Femur (tissue), 1 donor: ENCODE measurements at places on chromosomes 6 and 20.

GRCh38 chr20:35320396-35321126 lies 28.3 kb upstream of the FAM83C start:
- no peak for DNase-seq

GRCh38 chr6:163373240-163373639 lies 41.3 kb upstream of the QKI start:
- DNase-seq = no peak

- no peak for DNase-seq
Measured at GRCh38 chr20:54650052-54650719, 174.8 kb downstream of the DOK5 start.

DNA sequence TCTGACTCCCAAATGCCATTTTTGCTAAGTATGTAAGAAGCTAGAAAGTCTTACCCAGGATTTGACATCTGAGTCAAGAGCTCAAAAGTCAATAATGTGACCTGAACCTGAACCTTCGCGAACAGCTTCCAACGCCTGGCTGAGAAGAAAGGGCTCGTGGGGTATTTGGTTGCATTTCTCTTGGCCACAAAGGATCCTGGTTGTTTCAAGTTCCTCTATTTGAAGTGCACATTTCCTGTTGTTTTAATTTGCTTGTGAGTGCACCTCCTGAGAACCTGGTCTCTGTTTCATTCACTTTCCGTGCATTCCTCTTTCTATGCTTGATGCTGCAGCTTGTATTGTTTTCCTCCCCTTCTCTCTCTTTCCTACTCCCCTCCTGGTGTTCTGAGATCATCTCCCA lies 212.5 kb downstream of the FOXA2 start:
- DNase-seq = no peak

- no peak for DNase-seq
Measured at GRCh38 chr20:10376270-10377075, 57.5 kb downstream of the MKKS start.

DNA sequence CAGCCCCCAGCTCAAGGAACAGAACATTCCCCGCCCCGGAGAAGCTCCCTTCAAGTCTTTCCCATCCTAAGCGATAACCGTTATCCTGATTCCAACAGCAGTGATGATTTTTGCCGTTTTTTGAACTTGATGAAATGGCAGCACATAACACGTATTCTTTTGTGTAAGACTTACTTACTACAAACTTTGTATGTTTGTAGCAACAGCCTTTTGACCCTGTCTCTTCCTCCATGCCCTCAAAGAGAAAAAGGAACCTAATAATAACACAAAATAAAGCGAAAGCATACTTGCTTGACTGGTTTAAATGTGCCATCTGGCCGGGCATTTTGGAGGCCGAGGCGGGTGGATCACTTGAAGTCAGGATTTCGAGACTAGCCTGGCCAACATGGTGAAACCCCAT lies 26.4 kb upstream of the SLC9A8 start:
- no peak for DNase-seq

DNA sequence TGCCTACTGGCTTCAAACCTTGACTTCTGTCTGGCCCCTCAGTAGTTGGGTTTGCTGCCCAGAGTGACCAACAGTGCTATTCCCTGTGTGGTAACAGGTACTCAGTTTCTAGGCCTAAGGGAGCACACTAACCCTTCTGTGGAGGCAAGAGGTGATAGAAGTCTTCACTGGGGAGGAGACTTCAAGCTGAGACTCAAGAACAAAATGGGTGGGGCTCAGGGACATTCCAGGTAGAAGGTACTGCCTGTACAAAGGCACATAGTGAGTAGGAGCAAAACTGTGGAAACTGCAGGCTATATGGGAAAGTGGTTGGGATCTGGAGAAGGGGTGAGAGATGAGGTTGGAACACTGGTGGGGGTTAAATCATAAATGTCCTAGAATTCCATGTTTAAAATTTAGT lies 2.3 kb upstream of the SCAND1 start:
- no peak for DNase-seq

GRCh38 chr6:40852779-40853373 lies 186.1 kb downstream of the UNC5CL start:
- DNase-seq = no peak

- DNase-seq = no peak
Measured at GRCh38 chr6:28766426-28766825, 157.4 kb downstream of the TRIM27 start.

GRCh38 chr6:16635810-16636602 lies 125.3 kb downstream of the ATXN1 start:
- DNase-seq = no peak

- DNase-seq = no peak
Measured at GRCh38 chr20:2822073-2822472, 5.9 kb downstream of the TMEM239 start.

DNA sequence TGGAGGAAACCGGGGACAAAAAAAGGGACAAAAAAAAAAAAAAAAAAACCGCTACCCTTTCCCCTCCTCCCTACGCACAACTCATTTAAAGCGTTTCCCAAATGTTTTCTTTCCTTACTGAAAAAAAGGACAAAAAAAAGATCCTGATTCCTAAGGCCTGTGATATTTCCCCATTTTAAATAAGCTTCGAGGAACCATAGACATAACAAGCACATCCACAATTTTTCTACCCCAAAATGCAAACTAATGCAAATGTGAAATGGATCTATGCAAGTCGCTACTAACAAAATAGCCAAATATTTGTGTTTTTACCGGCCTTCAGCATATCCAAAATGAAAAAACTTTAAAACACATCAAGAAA lies 1.4 kb upstream of the ZNF217 start:
- DNase-seq = no peak

GRCh38 chr6:43093436-43094289 lies 17.5 kb downstream of the PTK7 start:
- DNase-seq = peak; percentile 56

- DNase-seq = no peak
Measured at GRCh38 chr6:142816031-142816430, 128.9 kb downstream of the HIVEP2 start.

GRCh38 chr6:32430179-32430578 lies 9.5 kb upstream of the HLA-DRA start:
- no peak for DNase-seq

DNA sequence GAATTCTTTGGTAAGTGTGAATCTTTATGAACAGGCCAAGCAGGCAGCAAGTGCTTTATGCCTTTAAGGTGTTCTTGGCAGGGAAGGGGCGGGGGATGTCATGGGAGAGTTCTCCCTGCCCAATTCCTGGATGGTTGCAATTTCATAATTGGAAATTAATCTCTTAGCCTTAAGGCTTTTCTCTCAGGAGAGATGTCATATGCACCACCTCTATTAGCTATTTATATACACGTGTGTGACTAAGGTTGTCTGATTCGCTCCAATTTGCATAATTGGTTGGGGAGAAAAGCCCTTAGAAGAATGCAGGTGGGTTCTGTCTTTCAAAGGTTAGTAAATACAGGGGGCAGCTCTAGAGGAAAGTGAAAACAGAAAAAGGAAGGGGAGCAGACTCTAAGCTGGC lies 5.2 kb upstream of the ENPP5 start:
- DNase-seq = no peak

DNA sequence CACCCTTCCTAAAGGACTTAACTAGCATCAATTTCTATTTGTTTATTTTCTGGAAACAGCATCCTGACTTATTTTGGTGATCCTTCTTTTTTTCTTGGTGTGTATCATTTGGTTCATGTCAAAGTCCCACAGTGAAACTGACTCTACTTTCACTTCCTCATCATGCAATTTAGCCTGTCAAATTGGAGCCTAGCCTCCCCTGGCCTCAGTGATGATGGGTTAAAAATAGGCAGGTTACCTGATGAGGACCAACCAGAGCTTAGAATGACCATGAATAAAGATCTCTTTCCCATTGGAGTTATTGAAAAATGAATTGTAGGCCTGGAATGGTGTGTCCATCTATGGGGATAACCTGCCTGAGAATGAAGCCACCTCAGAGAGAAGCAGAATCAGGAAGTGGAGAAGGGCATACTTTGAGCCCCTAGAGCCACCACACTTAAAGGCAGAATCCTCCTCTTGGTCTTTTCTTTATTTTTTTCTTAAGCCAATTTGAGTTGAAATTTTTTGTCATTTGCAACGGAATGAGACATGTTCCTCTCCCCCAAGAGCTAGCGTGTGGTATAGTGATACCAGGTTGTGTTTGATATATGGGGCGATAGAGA lies 105.6 kb downstream of the BTBD3 start:
- no peak for DNase-seq

DNA sequence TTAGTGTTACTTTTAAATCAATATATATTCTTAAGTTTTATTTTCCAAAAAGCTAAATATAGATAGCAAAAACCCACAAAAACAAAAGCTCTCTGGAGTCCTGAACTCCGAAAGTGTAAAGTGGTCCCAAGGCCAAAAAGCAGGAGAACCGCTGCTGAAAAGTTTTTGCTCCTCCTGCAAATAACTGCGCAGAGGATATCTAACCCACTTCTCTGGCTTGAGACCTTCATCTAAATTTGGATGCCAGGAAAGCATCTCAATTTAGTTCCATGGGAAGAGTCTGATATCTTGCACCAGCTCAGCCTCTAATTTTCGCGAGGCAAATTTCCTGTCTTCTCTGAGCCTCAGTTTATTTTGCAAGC lies 523 bp downstream of the MRPS10 start:
- DNase-seq = no peak

DNA sequence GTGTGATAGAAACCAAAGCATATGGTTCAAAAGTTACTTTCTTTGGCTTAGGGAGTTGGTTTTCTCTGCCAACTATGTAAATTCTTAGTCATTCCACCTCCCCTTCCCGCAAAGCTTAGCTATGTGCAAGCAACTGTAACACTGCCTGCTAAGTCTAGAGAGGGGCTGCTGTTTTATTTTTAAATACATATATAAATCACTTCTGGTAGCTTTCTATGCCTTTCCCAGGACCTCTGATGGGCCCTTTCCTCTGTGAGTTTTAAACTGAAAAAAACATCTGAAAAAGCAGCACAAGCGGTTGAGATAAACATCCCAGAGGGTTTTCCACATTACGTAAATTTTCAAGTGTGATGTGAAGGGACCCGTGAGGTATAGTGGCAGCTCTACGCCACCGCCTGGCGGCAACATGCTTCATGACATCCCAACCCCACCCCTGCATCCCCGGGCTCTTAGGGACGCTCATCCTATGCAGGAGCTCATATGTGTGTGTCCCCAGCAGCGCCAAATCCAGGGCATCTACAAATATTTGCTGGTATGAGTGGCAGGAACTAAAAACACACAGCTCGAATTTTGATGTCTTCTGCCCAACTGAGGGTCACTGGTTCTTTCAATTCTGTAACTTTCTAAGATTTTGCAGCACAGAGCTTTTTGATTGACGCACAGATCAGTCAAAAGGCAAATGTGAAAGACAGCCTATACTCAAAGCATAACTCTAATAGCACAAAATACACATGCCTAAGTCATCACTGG lies 12.7 kb downstream of the SAYSD1 start:
- peak; percentile 57 for DNase-seq

DNA sequence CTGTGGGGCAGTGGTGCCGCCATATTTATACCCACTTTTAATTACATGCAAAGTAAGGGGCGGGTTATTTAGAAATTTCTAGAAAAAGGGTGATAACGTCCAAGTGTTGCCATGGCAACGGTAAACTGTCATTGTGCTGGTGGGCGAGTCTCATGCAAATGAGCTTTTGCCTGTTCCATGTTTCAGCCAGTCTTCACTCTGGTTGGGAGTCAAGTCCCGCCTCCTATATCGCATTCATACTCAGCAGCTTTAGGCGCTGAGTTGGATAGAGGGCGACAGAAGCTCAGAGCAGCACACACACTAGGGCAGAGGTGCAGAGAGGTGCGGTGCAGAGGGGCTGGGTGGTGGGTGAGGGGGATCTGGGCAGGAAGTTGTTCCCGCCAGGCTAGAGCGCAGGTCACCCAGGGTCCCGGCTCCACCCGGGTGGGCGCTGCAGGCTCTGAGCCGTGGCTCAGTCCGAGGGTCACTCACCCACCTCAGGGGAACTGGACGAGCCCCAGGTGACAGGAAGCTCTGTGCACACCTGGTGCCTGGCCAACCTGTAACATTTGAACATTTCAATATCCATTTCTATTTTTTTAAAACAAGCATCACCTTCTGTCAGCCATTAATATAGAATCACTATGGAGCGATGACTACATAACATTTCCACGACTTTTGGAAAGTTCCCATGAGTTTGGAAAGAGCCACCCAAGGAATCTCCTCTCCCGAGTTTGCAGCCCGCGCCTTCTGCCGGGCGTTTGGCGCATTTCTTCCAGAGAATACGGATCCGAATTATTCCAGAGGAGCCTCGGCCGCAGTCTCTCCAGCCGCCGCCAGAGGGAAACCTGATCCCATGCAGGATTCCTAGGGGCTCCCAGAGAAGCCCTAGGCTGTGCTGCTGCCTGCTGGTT lies 89.1 kb upstream of the PHACTR3 start:
- peak; percentile 90 for DNase-seq

DNA sequence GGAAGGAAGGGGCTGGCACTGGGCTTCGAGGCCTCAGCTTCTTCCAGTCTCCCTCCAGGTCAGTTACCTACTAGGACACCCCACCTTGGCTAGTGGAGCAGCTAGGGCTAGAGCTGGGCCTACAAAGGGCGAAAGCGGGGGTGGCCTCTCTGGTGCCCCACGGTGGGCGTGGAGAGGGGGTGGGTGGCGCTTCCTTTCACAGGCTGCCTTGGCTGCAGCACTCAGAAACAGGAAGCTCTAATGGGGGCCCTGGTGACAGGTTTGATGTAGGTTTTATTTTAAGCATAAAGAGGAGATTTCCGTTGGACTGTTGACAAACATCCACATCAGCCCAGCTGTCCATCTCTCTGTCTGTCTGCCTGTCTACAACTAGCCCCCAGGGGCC lies 13.4 kb downstream of the FAM110A start:
- peak; percentile 48 for DNase-seq

DNA sequence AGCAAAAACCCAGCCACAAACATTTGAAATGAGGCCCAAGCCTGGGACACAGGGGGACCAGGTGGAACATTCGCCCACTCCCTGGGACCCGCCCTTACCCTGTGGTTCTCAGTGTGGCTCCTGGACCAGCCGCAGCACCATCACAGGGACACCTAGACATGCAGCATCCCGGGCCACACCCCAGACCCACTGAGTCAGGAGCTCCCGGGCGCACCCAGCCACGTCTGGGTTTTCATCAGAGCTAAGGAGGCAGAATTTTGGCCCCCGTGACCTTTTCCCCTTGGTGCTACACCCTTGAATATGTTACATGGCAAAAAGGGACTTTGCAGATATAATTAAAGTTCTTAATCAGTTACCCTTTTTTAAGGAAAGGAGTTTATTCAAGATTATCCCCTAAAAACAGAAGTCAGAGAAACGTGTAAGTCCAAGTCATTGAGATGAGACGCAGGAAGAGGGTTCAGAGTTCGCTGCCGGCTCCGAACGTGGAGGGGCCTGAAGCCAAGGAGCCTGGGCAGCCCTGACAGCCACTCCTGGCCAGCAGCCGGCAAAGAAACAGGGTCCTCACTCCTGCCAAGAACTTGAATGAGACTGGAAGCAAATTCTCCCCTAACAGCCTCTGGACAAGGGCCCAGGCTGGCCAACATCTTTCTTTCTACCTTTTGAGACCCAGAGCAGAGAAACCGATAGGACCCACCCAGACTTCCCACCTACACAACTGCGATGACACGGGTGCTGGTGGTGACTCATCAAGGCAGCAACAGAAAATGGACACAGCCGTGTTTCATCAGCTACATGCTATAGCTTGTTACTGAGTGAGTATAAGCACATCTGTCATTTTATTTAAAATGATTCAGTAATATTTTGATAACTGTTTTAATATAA lies 25.3 kb downstream of the BFSP1 start:
- DNase-seq = no peak
